ENCODE measurements at places on chromosomes 6 and 20.

DNA sequence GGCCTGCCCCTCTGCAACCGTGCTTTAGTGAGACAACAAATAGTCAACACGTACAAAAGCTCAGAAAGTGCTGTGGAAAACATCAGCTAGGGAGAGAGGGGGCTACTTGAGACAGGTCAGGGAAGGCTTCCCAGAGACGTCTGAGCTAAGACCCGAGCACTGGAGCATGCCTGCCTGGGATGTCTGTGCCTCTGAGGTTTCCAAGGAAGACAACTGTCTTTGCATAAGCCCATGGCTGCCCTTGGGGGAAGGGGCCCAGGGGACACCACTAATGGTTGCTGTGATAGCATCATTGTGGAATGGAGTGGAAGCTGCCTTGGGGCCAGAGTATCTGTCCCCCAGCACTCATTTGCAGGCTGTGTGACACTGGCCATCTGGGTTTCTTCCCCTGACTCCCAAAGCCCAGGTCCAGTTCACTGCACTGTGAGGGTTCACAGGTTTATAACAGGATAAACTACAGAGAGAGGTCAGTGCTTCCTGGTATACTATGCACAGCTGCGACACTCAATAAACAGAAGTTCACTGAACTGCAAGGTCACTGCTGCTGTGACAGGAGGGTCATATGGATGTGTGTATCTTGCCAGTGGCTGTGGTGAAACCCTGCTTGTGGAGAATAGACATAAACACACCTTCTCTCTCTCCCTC lies 1.5 kb upstream of the ARFGEF2 start:
- peaks cover 24% of the 10 kb centered on the region for H3K4me1 ChIP-seq
- no peak for DNase-seq
- H3K27ac ChIP-seq: peak overlapping the region; percentile 89

GRCh38 chr20:55140631-55141030 lies 665.2 kb downstream of the DOK5 start:
- peaks cover 10% of the 10 kb centered on the region for H3K27me3 ChIP-seq
- no peaks in the 10 kb centered on the region for H3K36me3 ChIP-seq
- no peak overlapping the region for H3K4me3 ChIP-seq
- H3K27ac ChIP-seq: no peak overlapping the region
- no peak for DNase-seq

GRCh38 chr20:17995967-17996819 lies 27.4 kb downstream of the MGME1 start:
- H3K36me3 ChIP-seq: peaks cover 2% of the 10 kb centered on the region
- DNase-seq: no peak
- no peaks in the 10 kb centered on the region for H3K27me3 ChIP-seq
- H3K4me3 ChIP-seq: no peak overlapping the region

DNA sequence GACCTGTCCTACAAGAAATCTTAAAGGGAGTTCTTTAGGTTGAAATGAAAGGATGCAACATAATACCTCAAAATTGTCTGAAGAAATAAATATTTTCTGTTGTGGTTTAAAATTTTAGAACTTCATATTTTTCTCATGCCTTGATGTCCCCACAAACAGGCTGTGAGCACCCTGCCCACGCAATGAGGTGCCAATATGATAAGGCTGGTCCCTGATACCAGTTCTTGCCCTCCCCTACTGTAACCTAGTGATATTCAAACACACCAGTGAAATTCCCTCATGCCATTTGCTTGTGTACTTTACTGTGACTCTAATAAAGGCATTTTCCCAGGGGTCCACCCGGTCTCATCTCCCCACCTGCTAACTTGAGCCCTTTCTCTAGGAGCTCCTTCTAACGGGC lies 67.3 kb upstream of the SIRPG start:
- H3K27me3 ChIP-seq: peaks cover 45% of the 10 kb centered on the region
- no peak overlapping the region for H3K4me3 ChIP-seq
- H3K4me1 ChIP-seq: no peaks in the 10 kb centered on the region
- no peaks in the 10 kb centered on the region for H3K36me3 ChIP-seq

- peaks cover 3% of the 10 kb centered on the region for H3K36me3 ChIP-seq
- peaks cover 37% of the 10 kb centered on the region for H3K27me3 ChIP-seq
- peaks cover 9% of the 10 kb centered on the region for H3K4me1 ChIP-seq
- H3K27ac ChIP-seq: no peak overlapping the region
These were observed 3.1 kb upstream of the MAP7 start for GRCh38 chr6:136553166-136553787.

DNA sequence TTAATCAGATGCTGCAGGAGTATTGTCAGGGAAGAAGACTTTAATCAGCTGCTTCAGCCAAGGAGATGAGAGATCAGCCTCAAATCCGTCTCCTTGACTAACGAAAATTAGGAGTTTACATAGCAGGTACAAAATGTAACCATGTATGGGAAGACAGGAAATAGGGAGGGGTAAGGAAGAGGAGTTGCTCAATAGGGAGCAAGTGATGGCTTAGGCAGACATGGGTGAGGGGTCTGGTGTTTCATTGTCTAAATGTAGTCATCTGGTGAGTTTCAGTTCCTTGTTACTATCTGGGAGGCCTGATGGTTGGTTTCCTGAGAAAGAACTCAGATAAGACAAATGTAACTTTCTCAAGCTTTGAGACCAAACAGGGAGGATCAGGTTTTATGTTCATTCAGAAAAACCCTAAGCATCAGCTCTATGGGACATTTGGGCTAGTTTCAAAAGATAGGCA lies 217.3 kb upstream of the SULF2 start:
- no peaks in the 10 kb centered on the region for H3K36me3 ChIP-seq
- H3K4me3 ChIP-seq: no peak overlapping the region
- H3K4me1 ChIP-seq: peaks cover 7% of the 10 kb centered on the region
- H3K27me3 ChIP-seq: peaks cover 16% of the 10 kb centered on the region
- no peak for DNase-seq

GRCh38 chr20:58519940-58520712 lies 4.9 kb upstream of the APCDD1L start:
- H3K36me3 ChIP-seq: no peaks in the 10 kb centered on the region
- no peak overlapping the region for H3K27ac ChIP-seq
- peaks cover 67% of the 10 kb centered on the region for H3K27me3 ChIP-seq
- DNase-seq: no peak
- H3K4me3 ChIP-seq: no peak overlapping the region
- H3K4me1 ChIP-seq: peaks cover 10% of the 10 kb centered on the region

GRCh38 chr20:31516651-31517050 lies 2.4 kb downstream of the HM13 start:
- no peak for DNase-seq
- H3K27ac ChIP-seq: no peak overlapping the region
- no peaks in the 10 kb centered on the region for H3K27me3 ChIP-seq
- no peaks in the 10 kb centered on the region for H3K4me1 ChIP-seq
- no peaks in the 10 kb centered on the region for H3K36me3 ChIP-seq
- H3K4me3 ChIP-seq: no peak overlapping the region

- no peak overlapping the region for H3K4me3 ChIP-seq
- H3K4me1 ChIP-seq: peaks cover 25% of the 10 kb centered on the region
- peaks cover 8% of the 10 kb centered on the region for H3K36me3 ChIP-seq
- no peaks in the 10 kb centered on the region for H3K27me3 ChIP-seq
- H3K27ac ChIP-seq: no peak overlapping the region
- no peak for DNase-seq
These were observed 40.6 kb downstream of the LYRM2 start for GRCh38 chr6:89597988-89598387.

DNA sequence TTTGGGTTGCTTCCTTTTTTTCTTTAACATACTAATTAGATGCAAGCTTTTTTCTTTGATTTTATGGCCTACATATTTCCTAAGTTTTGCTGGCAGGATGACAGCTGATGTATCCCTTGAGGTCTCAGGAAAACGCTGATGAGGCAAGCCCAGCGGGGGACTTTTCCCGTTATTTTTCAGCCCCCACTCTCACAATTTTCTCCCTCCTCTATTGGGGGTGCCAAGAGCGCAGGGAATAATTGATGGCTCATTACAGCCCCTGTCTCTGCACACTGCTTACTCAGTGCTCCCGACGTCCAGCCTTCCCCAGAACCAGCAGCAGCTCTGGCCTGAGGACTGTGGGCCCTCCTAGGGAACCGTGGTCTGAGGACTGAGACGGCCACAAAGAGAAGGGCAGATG lies 38.6 kb upstream of the VSTM2L start:
- H3K27ac ChIP-seq: peak overlapping the region; percentile 36
- no peak overlapping the region for H3K4me3 ChIP-seq
- DNase-seq: no peak
- peaks cover 35% of the 10 kb centered on the region for H3K4me1 ChIP-seq
- peaks cover 25% of the 10 kb centered on the region for H3K36me3 ChIP-seq
- no peaks in the 10 kb centered on the region for H3K27me3 ChIP-seq

GRCh38 chr6:107866606-107867301 lies 42.6 kb upstream of the SCML4 start:
- H3K4me1 ChIP-seq: peaks cover 2% of the 10 kb centered on the region
- no peak overlapping the region for H3K27ac ChIP-seq
- H3K36me3 ChIP-seq: peaks cover 20% of the 10 kb centered on the region
- H3K27me3 ChIP-seq: no peaks in the 10 kb centered on the region

- no peak for DNase-seq
- no peaks in the 10 kb centered on the region for H3K36me3 ChIP-seq
- H3K27ac ChIP-seq: no peak overlapping the region
- no peak overlapping the region for H3K4me3 ChIP-seq
- H3K27me3 ChIP-seq: peaks cover 16% of the 10 kb centered on the region
- H3K4me1 ChIP-seq: peaks cover 22% of the 10 kb centered on the region
These were observed 100.7 kb downstream of the VEGFA start for GRCh38 chr6:43870660-43871061.

- peaks cover 96% of the 10 kb centered on the region for H3K27me3 ChIP-seq
- no peak overlapping the region for H3K4me3 ChIP-seq
- DNase-seq: no peak
- H3K27ac ChIP-seq: no peak overlapping the region
- peaks cover 4% of the 10 kb centered on the region for H3K4me1 ChIP-seq
- no peaks in the 10 kb centered on the region for H3K36me3 ChIP-seq
These were observed 25.4 kb upstream of the HLA-E start for GRCh38 chr6:30463651-30464618.

DNA sequence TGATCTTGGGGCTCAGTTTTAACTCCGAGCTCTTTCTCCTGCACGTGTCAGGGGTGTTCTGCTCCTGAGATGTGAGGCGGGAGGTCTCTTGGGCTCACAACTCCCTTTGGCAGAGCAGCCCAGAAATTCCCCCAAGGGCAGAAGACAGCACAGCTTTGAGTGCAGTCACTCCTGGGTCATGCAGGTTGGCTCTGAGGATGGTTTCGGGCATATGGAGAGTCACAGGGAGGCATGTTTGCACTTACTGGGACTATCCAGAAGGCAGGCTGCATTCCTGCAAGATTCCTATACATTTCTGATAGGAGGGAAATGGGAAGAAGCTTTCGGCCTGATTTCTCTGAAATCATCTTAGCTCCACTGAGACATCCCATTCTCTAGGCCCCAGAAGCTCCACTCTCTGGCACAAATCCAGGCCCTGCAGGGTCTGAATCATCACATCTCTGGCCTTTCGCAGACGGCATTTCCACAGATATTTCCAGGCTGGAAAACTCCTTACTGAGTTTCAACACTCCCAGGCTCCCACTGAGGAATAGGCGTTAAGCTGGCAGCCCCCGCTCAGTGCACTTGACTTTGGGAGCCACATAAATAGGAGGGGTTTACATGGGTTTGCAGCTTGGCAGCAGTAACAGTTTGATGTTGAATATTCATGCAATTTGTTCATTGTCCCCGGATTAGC lies 39.7 kb downstream of the AGPAT4 start:
- peaks cover 33% of the 10 kb centered on the region for H3K4me1 ChIP-seq
- no peak overlapping the region for H3K4me3 ChIP-seq
- peak overlapping the region; percentile 81 for H3K27ac ChIP-seq
- peaks cover 2% of the 10 kb centered on the region for H3K36me3 ChIP-seq
- H3K27me3 ChIP-seq: no peaks in the 10 kb centered on the region

GRCh38 chr20:23304616-23305015 lies 46.0 kb upstream of the NXT1 start:
- H3K4me1 ChIP-seq: no peaks in the 10 kb centered on the region
- H3K27ac ChIP-seq: no peak overlapping the region
- H3K36me3 ChIP-seq: no peaks in the 10 kb centered on the region
- no peak for DNase-seq

GRCh38 chr6:18293076-18293904 lies 29.0 kb upstream of the DEK start:
- DNase-seq: no peak
- peaks cover 4% of the 10 kb centered on the region for H3K27me3 ChIP-seq
- no peak overlapping the region for H3K4me3 ChIP-seq
- no peaks in the 10 kb centered on the region for H3K36me3 ChIP-seq
- H3K4me1 ChIP-seq: no peaks in the 10 kb centered on the region

GRCh38 chr20:32918296-32918695 lies 59.6 kb downstream of the EFCAB8 start:
- H3K4me1 ChIP-seq: no peaks in the 10 kb centered on the region
- DNase-seq: no peak
- no peak overlapping the region for H3K4me3 ChIP-seq

GRCh38 chr6:159151266-159151855 lies 17.8 kb upstream of the FNDC1 start:
- no peak overlapping the region for H3K27ac ChIP-seq
- no peaks in the 10 kb centered on the region for H3K4me1 ChIP-seq
- DNase-seq: no peak
- H3K4me3 ChIP-seq: no peak overlapping the region
- peaks cover 48% of the 10 kb centered on the region for H3K27me3 ChIP-seq

DNA sequence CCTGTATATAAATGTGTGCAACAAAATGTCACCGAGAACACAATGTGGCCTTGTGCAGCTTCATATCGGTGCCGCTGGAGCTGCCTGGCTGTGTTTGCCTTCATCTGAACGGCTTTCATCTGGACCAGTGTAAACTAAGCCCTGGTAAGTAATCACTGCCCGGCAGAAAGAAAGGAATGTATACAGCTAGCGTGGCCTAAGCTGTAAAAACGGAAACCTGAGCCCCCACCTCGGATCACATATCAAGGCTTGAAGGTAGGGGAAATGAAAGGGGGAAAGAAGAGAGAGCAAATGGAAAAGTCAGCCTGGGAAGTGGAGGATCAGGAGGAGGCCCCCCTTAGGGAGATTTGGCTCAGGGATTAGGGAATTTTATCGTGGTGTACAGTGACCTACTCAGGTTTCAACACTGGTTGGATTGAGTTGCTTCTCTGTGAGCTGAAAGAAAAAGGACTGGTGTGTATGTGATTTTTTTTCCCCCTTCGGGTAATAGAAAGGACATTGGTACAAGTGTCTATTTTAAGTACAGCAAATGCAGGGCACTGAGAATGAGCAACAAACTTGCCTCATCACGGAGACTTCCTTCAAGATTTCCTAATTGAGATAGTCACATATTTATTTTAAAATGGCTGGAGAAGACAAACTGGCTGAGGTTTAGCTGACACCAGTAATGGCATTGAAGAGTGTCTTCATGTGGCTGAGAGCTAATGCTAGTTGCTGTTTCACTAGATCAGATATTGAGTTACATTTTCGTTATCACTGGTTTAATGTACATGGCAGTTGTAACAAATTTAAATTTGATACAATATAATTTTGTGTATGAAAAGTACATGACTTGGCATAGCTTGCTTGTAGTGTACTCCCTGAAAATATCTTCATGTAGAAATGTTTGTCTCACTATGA lies 3.5 kb downstream of the SOBP start:
- no peak for DNase-seq
- no peak overlapping the region for H3K4me3 ChIP-seq
- H3K36me3 ChIP-seq: no peaks in the 10 kb centered on the region
- H3K4me1 ChIP-seq: peaks cover 32% of the 10 kb centered on the region
- peaks cover 32% of the 10 kb centered on the region for H3K27me3 ChIP-seq
- H3K27ac ChIP-seq: no peak overlapping the region

- no peak overlapping the region for H3K4me3 ChIP-seq
- H3K36me3 ChIP-seq: no peaks in the 10 kb centered on the region
- H3K4me1 ChIP-seq: peaks cover 7% of the 10 kb centered on the region
- peaks cover 4% of the 10 kb centered on the region for H3K27me3 ChIP-seq
These were observed 159.5 kb downstream of the MRPL14 start for GRCh38 chr6:43967719-43968091.

- H3K4me3 ChIP-seq: no peak overlapping the region
- no peak overlapping the region for H3K27ac ChIP-seq
- H3K27me3 ChIP-seq: peaks cover 8% of the 10 kb centered on the region
- no peaks in the 10 kb centered on the region for H3K36me3 ChIP-seq
These were observed 74.5 kb upstream of the FRMD1 start for GRCh38 chr6:168153553-168153952.
